ENCODE measurements at places on chromosomes 7 and 10. TPM values are rescaled to one million over a fixed set of nuclear protein-coding genes. Genes with fewer than 3 reads are reported as not detected.

DNA sequence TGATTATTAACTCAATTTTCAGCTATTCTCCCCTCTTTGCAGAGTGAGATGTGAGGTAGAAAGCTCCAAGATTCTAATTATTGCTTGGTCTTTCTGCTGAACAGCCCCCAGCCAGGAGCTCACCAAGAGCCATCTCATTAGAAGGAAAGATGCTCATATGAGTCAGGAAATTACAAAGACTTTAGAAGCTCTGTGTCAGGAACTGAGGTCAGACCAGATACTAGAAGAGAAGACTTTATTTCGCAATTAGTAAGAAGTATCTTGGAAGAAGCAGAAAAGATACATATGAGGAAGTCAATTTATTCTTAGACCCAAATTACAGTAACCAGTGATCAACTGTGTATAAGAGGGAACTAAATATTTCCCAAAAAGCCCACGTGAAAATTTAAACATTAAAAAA lies 626.9 kb downstream of the ZWINT start:
- DNase-seq: no peak

Gene GIMAP6
- total RNA-seq: 175 TPM

GRCh38 chr7:154096-154799 lies 38.1 kb upstream of the FAM20C start:
- DNase-seq: no peak

Gene CFTR
- not detected for total RNA-seq

Gene TMEM184A
- under 0.01 TPM for total RNA-seq

DNA sequence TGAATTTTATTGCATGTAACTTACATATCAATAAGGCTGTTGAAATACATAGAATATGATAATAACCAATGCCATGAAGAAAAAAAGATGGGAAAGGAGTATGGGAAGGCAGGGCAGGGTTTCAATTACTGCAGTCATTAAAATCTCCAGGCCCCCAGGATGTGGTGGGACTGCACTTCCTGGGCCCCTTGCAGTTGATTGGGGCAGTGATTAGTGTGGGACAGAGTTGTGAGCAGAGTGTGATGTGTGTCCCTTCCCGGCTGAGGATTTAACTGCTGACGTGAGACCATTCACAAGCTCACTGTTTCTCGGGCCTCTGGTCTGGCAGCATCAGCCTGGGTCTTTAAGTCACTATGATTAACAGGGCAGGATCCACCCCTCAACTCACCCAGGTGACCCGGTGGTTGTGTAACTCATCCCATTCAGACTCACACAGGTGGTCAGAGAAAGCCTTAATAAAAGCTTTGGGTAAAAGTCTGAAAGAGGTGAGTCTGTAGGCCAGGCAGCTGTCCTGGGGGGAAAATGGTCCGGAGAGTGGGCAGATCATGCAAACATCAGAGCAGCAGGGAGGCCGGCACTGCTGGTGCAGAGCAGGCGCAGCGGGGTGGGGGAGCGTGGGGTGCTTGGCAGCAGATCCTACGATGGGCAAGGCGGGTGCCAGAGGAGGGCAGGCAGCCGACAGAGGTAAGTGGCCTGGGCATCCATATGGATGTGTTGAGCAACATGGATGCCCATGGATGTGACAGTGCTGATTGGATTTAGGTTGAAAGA lies 36.3 kb upstream of the WDFY4 start:
- DNase-seq: no peak
